ENCODE measurements at places on chromosomes 12 and 14.

- DNase-seq = peak; percentile 6
These were observed 5.7 kb upstream of the CTDSP2 start for GRCh38 chr12:57852200-57852599.

- no peak for DNase-seq
These were observed 108.6 kb downstream of the ETV6 start for GRCh38 chr12:11758087-11758486.

DNA sequence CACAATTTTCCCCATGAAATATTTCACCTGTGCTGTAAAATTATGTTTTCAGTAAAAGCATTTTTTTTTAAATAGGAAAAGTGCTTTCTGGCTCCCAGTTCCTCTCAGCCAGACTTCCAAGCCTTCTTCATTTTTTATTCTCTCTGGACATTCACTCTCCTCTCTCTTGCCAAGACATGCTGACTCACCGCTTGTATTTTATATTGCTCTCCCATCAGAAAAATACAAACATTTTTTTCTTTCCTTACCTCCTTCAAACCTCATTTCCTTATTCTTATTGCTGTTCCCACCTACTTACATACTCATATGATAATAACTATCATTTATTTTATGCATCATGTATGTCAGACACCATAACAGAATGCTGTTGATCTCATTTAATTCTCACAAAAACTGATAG is 37.7 kb upstream of the ZNF641 start:
- DNase-seq = no peak

DNA sequence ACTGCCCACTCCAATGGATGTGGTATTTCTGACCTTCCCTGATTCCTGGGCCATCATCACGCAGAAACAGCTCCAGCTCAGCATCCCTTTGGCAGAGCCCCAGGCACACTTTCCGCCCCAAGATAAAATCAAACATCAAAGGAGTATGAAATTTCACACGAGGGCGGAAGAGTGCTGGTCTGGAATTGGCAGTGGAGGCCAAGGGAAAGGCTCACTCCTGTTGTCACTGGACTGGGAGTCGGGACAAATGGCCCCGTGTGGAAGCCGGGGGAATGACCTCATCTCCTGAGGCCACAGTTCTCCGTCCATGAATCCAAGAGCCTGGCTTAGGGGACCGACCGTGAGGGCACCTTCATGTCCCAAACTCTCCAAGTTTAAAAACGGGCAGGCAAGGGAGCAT is 40.9 kb downstream of the FZD10 start:
- no peak for DNase-seq

GRCh38 chr12:109518820-109519665 is 41.6 kb downstream of the UBE3B start:
- DNase-seq = peak; percentile 13

GRCh38 chr12:31846405-31846804 is 112.8 kb upstream of the RESF1 start:
- no peak for DNase-seq

- no peak for DNase-seq
These were observed 68.2 kb downstream of the ATP23 start for GRCh38 chr12:58009405-58010195.

GRCh38 chr14:95056476-95056875 is 100.9 kb downstream of the DICER1 start:
- DNase-seq = peak; percentile 83

DNA sequence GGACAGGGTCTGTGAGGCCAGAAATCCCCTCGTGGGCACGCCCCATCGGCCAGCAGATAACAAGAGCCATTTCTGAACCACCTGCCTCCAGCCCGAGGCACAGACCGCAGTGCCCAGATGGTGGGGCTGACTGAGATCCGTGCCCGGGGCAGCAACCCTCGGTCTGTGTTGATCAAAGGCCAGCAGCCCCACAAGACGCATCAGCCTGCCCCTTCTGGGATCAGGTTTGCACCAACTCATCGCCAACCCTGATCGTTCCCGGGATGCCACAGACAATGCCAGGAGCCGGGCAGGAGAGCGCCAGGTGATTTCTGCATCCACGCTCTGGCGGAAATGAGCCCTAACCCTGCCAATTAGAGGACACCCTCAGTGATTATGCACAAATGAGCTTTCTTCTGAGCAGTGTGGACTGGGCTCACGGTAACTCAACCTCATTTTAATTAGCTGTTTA is 64.5 kb downstream of the TESC start:
- peak; percentile 59 for DNase-seq

DNA sequence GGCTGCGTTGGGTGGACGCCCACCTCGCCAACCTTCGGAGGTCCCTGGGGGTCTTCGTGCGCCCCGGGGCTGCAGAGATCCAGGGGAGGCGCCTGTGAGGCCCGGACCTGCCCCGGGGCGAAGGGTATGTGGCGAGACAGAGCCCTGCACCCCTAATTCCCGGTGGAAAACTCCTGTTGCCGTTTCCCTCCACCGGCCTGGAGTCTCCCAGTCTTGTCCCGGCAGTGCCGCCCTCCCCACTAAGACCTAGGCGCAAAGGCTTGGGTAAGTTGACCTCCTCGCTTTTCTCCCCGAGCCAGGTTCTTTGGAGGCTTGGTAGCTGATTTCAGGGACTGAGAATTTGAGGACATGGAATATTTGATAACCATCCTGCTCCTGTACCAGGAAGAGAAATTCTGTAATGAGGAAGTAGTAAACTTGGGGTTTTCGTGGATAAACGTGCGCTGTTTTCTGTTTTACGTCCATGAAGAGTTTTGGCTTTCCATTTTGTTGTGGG is 530 bp downstream of the APAF1 start:
- DNase-seq = no peak

DNA sequence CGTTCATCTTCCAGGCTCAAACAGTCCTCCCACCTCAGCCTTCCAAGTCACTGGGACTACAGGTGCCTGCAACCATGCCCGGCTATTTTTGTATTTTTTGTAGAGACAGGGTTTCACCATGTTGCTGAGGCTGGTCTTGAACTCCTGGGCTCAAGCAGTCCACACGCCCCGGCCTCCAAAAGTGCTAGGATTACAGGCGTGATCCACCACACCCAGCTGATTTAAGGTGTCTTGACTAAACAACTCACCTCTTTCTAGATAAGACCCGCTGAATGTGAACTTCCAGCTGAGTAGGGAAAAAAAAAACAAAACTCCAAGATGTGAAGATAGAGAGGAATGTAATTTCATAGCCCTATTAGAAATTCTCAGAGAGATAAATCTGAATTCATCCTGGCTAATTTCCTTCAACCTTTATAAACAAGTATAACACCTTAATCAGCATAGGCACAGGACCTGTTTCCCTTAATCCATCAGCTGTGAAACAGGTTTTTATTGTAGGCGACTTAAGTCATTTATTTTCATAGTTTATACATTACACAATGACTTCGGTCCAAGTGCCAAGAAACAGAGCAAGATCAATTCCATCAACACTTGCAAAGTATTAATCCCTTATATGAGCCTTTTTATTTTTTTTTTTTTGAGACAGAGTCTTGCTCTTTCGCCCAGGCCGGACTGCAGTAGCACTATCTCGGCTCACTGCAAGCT is 51.5 kb downstream of the HCAR2 start:
- DNase-seq = no peak

DNA sequence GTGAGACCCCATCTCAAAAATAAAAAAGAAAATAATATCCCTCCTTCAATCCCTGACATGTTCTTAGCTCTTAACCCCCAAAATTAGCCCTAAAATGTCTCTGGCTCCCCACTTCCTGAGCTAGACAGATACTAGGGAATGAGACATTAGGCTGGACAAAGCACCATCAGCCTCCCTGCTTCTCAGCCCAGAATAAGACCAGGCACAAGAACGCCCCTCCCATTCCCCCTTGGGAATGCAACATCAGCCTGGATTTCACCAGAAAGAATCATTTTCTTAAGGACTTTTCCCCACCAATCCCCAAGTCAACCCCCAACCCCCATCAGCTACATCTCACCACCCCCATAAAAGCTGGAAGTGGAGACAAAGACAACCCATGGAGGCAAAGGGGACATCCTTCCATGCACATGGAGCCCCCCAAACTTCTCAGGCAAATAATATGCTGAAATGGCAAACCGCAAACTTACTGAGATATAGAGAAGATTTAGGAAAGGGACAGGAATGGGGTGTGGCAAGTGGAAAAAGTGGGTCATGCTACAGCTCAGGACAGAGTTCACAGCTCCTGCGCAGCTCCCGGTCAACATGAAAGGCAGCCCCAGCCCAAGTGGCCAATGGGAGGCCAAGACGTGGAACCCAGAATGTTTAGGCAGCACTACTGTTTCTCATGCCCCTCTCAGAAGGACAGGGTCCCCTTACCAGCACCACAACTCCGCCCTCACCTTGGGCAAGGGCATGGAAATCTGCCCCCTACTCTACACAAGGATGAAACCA is 2.7 kb downstream of the CHD4 start:
- no peak for DNase-seq

- DNase-seq = peak; percentile 25
These were observed 12.2 kb downstream of the TMTC2 start for GRCh38 chr12:82698708-82699564.

DNA sequence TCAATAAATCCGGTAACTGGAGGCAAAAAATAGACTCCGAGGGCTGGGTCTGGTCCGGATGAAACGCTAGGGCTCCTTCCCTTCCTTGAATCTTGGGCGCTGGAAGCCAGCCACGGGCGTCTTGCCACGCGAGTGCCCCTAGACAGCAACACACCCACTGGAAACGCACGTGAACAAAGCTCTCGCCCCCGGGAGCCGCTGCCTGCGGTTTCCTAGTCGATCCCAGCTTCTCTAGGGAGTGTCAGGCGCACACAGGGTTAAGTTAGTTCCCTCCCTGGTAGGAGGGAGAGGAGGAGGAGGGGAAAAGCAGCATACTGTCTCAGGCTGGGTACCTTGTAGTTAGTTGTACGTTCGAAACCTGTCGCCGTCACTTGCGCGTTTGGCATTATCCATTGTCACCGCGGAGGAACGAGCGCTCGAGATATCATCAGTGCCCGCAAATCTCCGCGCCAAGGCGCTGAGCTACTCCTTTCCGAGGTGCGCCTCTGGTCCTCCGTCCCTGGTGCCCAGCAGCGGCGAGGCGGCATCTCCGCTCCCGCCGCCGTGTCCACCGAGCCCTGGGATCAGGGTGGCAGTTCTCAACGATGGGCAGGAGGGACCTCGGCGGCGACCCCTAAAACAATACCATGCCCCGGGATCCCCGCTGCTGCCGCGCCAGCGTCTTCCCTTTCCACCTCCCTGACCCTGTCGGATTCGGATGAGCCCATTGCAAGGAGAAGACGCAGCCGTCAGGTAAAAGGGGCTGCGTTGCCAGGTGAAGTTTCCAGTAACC is at the start of gene FLRT2:
TSS of gene FLRT2 (plus strand) at position 342 of the 772 bp plus-strand sequence. CDS start 91,371 bp downstream, outside the sequence.
- no peak for DNase-seq

- DNase-seq = no peak
These were observed at the start of gene PDE3A for GRCh38 chr12:20368114-20368650. PDE3A (plus strand) TSS chr12:20368537; CDS start chr12:20369285, 748 bp downstream.

DNA sequence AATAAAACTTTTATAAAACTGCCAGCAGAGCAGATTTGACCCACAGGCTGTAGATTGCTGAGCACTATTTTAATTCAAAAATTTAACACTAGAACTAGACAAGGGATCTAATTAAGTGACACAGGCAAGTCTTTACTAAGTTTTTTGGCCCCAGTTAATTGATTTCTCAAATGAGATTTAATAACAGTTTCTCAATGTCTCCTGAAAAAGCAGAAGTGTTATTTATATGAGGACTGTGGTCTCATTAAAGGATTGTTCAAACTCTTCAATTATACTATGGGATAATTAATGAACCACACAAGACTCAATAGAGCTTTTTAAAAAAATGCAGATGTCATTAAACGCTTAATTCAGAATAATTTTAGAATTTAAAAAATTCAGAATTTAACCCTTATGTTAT is 1.9 kb downstream of the HEATR5A start:
- no peak for DNase-seq

DNA sequence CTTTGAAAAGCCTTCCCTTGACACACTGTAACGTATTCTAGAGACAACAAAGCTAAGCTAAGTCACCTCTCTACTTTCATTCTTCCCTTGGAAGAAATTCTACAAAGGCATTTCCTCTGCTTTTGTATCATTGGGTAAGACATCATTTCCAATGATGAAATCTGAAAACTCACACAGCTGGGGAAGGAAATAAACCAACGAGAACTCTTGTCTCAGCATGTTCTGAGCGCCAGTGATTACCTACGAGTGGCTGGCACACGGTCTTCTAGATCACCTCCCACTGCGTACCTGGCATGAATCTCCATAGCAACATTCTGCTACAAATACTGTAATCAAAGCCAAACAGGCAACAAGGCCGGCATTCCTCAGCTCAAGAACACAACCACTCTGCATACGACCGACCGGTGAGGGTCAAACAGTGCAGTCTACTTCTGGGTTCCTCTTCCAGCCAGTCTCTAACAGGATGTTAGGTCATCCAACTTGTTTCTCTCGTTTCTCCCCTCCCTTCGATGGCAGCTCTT is 7.6 kb downstream of the VPS37B start:
- DNase-seq = no peak
